ENCODE measurements at places on chromosomes 3 and 15. TPM values are rescaled to one million over a fixed set of nuclear protein-coding genes. Genes with fewer than 3 reads are reported as not detected.

The ZNF80 gene
- total RNA-seq = not detected

The CYP1A2 gene
- total RNA-seq = not detected

The SHC4 gene
- total RNA-seq = 1.2 TPM

The ARF4 gene
- 386 TPM for total RNA-seq

The CYP8B1 gene
- total RNA-seq = 5.9 TPM

The IGSF10 gene
- total RNA-seq = 1.0 TPM

The ITIH3 gene
- total RNA-seq = 53.6 TPM

GRCh38 chr3:45688194-45688881 lies 858 bp upstream of the SACM1L start:
- peak overlapping the region; percentile 16 for H3K4me3 ChIP-seq
- peak; percentile 61 for DNase-seq
- no peaks in the 10 kb centered on the region for H3K36me3 ChIP-seq
- H3K27me3 ChIP-seq = no peaks in the 10 kb centered on the region

- no peak overlapping the region for H3K4me3 ChIP-seq
- H3K27me3 ChIP-seq = no peaks in the 10 kb centered on the region
- DNase-seq = no peak
- H3K27ac ChIP-seq = no peak overlapping the region
These were observed 365.1 kb downstream of the MECOM start for GRCh38 chr3:169298247-169298992.

DNA sequence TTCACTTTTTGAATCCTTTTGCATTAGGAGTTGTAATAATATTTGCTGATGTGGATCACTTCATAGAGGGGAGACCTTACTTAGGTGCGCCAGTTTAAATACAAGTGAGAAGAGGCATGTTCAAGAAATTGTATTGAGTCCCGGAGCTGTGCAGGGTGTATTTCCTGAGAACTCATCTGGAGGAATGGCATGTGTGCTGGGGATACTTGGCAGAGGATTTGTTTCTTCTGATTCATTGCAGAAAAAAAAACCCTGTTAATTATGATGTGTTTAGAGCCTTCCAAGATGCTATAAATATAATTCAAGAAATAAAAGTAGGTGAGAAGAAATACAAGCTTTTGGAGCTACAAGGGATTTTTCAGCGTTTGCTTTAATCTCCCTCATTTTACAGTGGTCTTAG lies 97.6 kb downstream of the TPRG1 start:
- H3K27ac ChIP-seq = no peak overlapping the region
- H3K4me1 ChIP-seq = no peaks in the 10 kb centered on the region
- DNase-seq = no peak
- H3K4me3 ChIP-seq = no peak overlapping the region
- no peaks in the 10 kb centered on the region for H3K36me3 ChIP-seq

DNA sequence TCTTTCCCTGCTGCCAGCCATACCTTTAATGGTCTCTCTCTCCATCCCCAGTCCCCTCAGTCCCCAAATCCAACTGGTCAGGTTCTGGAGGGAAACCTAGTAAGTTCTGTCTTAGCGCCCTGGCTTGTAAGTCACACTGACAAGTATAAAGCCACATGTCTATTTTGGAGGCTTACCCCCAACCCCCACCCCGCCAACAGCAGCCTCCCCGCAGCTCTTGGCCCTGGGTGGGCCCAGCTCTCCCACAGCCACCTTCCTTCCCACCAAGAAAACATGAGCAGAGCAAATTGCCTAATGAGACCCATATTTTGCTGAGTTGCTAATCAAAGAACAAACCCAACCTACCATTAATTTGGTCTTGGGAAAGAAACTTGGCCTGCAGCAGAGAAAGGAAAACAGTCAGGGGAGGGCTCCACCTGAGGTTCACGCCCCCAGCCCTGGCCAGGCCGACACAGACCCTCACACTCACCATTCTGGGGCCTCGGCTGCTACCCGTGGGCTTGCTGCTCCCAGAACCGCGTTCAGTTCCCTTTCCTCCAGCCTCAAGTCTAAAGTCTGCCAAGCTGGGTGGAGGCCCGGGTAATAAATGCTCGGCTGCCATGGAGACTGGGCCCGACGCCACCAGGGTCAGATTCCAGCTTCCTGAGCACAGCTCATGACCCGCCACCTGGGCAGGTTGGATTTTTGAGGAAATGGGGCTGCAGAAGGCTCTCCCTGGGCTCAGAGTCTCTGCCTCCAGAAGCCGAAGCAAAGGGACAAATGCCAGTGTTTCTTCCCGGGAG lies at the start of gene CALML4:
Gene CALML4, minus strand, starts transcription at position 557 of the 782 bp plus-strand sequence. Its CDS starts 85 bp downstream, at position 472.
- peak within 1 kb of the TSS; percentile 97 for H3K27ac ChIP-seq
- no peaks in the 10 kb centered on the region for H3K27me3 ChIP-seq
- H3K4me1 ChIP-seq = peaks cover 49% of the 10 kb centered on the region
- peak; percentile 89 for DNase-seq
- H3K36me3 ChIP-seq = no peaks in the 10 kb centered on the region
- no peak within 1 kb of the TSS for H3K4me3 ChIP-seq

- no peak overlapping the region for H3K4me3 ChIP-seq
- H3K36me3 ChIP-seq = no peaks in the 10 kb centered on the region
- DNase-seq = no peak
- H3K27ac ChIP-seq = no peak overlapping the region
- no peaks in the 10 kb centered on the region for H3K4me1 ChIP-seq
These were observed 1074.6 kb downstream of the FHIT start for GRCh38 chr3:60176614-60177013.

- H3K36me3 ChIP-seq = no peaks in the 10 kb centered on the region
- H3K4me1 ChIP-seq = peaks cover 10% of the 10 kb centered on the region
- peak overlapping the region; percentile 36 for H3K27ac ChIP-seq
- peak overlapping the region; percentile 46 for H3K4me3 ChIP-seq
These were observed 768 bp upstream of the SEMA5B start for GRCh38 chr3:123028233-123028828.

GRCh38 chr3:137202941-137203340 lies 245.2 kb downstream of the IL20RB start:
- DNase-seq = peak; percentile 13
- no peaks in the 10 kb centered on the region for H3K27me3 ChIP-seq
- no peak overlapping the region for H3K27ac ChIP-seq
- H3K4me1 ChIP-seq = peaks cover 8% of the 10 kb centered on the region
- H3K36me3 ChIP-seq = no peaks in the 10 kb centered on the region

DNA sequence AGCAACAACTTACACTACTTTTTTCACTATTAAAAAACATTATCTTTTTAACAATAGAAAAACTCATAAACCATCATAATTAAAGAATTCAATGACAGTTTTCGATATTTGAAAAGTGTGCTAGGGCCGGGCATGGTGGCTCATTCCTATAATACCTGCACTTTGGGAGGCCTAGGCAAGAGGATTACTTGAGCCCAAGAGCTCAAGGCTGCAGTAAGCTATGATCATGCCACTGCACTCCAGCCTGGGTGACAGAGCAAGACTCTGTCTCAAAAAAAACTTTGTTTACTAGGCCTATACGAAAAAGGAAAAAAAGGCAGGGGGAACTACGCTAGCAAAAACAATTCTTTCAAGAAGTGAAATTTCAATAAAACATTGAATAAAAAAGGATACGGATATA lies 28.1 kb downstream of the AVEN start:
- no peak overlapping the region for H3K27ac ChIP-seq
- H3K4me3 ChIP-seq = no peak overlapping the region
- H3K4me1 ChIP-seq = no peaks in the 10 kb centered on the region
- no peak for DNase-seq

DNA sequence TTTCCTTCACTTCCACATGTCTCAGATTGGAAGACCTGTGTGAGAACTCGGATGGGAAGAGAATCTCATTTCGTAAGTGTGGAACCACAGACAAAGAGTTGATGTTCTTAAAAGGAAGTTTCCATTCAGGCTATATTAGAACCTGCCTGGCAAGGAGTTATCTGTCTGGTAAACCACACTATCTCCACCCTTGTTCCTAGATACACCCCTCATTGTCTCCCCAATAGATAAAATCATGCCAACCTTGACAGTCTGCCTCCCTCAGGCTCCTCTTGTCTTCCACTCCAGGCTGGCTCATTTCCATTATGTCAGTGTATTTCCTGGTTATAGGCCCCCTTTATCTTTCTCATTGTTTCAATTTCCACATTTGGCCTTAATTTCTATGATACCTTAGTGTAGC lies 89.2 kb downstream of the TMEM108 start:
- no peaks in the 10 kb centered on the region for H3K27me3 ChIP-seq
- no peaks in the 10 kb centered on the region for H3K4me1 ChIP-seq
- DNase-seq = no peak

- peaks cover 4% of the 10 kb centered on the region for H3K4me1 ChIP-seq
- peak within 1 kb of the TSS; percentile 96 for H3K27ac ChIP-seq
- H3K36me3 ChIP-seq = no peaks in the 10 kb centered on the region
- peak within 1 kb of the TSS; percentile 64 for H3K4me3 ChIP-seq
These were observed at the start of gene ZNF621 for GRCh38 chr3:40524568-40525285. ZNF621 (plus strand) TSS chr3:40524960; CDS start chr3:40525841, 881 bp downstream.

- no peaks in the 10 kb centered on the region for H3K4me1 ChIP-seq
- H3K36me3 ChIP-seq = no peaks in the 10 kb centered on the region
- no peak overlapping the region for H3K27ac ChIP-seq
- H3K27me3 ChIP-seq = no peaks in the 10 kb centered on the region
These were observed 178.2 kb upstream of the FEZF2 start for GRCh38 chr3:62551556-62551955.
